ENCODE measurements at places on chromosomes 1 and 21.

- DNase-seq, result no peak
Observed at GRCh38 chr1:27547220-27548116, 56.5 kb downstream of the AHDC1 start.

GRCh38 chr1:94146273-94146672 lies 25.3 kb upstream of the ABCA4 start:
- DNase-seq, result no peak

- no peak for DNase-seq
Observed at GRCh38 chr1:7744882-7745281, 26.2 kb upstream of the VAMP3 start.

GRCh38 chr1:15261155-15262002 lies 14.4 kb downstream of the FHAD1 start:
- DNase-seq, result no peak

DNA sequence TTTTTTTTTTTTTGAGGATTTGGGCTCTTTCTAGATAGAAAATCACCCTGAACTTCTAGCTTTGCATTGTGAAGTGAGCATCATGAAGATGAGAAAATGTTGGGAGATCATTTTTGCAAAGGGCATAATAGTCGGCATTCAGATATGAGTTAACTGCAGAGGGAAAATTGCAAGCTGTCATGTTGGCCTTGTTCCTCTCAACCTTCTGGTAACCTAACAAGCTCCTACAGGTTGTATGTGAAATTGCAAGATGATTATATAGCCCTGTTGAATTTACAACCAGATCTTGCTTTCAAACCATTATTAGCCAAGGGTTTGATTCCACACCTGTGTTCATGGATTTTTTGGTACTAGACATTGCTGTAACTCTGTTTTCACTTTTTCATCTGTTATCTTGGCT lies 2.2 kb downstream of the ELOA start:
- peak; percentile 60 for DNase-seq

DNA sequence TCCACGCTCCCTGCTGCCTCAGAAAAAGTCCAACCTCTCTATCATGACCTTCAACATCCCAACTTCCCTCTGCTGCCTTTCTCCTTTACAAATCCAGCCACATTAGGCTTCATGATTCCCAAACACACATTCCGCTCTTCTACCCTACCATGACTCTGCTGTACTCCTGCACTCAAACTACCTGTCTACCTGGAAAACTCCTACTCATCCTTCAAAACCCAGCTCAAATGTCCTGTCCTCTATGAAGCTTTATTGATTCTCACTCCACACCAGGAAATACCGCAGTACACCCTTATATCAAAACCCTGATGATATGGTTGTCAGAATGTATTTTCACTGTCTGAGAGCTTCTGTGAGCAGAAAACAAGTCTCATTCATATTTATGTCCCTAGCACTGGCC lies 8.9 kb downstream of the ARHGEF19 start:
- no peak for DNase-seq

GRCh38 chr1:160814856-160815255 lies 18.9 kb downstream of the LY9 start:
- DNase-seq, result no peak

DNA sequence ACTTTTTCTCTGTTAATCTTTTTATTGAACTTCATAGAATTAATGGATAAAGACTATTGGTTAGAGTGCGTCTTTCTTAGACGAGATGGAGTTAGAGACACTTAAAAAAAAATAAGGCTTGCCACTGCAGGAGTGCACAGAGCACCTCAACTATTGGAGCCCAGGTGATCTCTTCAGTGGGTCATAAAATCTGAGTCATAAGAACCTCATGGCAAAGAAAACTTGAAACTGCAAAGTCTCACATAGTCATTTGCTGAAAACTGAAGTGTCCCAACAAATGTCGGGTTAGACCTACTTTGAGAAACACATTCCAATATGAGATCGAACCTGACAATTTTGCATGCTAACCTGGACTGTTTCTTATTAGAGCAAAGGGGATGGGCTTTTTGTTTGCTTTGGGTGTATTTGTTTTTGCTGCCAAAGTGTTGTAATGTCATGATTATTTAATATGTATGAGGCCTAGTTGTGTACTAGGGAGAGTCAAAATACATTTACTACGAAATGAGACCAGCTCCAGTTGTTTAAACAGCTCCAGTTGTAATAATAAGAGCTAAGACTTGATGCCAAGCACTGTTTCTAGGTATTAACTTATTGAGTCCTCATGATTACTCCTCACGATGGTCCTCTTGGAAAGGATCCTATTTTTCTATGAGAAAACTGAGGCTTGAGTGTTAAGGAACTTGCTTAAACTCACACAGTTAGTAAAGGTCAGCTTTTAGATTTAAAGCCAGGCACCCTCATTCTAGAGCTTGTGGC lies 65.1 kb downstream of the DDR2 start:
- DNase-seq, result no peak

GRCh38 chr1:61323681-61324328 lies 241.4 kb downstream of the NFIA start:
- no peak for DNase-seq

GRCh38 chr1:29145739-29146437 lies 22.2 kb upstream of the TMEM200B start:
- DNase-seq, result peak; percentile 61

DNA sequence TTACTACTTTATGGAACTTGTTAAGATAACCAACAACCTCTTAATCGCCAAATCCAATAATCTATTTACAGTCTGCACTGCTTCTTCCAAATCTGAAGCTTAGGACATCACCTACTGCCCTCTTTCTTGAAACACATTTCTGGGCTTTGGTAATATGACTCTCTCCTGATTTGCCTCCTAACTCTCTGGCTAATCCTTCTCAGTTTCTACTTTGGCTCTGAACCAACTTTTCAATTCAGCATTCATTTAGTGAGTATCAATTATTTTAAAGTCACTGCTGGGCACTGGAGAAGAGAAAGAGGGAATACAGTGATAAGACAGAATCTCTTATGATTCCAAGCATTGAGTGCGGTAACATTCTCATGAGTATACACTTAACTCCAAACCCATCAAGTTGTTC lies 275.0 kb downstream of the AKT3 start:
- no peak for DNase-seq

DNA sequence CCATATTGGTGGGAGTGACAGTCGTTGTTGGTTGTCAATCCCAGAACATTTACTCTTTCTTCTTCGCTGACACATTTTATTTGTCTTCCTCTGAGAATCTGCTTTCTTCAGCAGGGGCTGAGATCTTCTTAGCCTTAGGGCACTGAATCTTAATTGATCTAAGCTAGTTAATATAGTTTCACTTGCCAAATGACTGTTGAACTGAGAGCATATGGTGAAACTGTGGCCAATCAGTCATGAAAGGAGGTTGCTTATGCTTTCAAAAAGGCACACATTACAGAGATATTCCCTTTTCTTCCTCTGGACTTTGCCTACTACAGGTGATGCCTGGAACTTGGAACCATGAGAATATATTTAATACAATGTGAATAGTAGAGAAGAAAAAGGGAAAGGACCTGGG lies 60.0 kb upstream of the KIAA0040 start:
- DNase-seq, result no peak

GRCh38 chr1:193543259-193543658 lies 356.8 kb upstream of the B3GALT2 start:
- no peak for DNase-seq

DNA sequence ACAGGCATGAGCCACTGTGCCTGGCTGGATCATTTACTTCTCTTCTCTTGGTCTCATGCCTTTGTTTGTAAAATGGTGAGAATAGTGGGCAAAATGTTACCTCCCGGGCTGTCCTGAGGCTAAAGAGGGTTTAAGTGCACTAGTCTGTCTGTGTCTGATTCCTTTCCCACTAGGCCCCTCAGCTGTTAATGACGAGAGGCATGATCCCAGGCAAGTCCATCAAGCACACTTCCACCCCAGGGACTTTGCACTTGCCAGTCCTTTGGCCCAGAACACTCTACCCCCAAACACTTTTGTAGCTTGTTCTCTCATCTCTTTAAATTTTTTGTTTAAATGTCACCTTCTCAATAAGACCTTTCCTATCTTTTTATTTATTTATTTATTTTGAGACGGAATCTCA lies 13.8 kb upstream of the EPB41 start:
- no peak for DNase-seq

- DNase-seq, result no peak
Observed at GRCh38 chr1:116503546-116504307, 67.1 kb downstream of the CD58 start.

GRCh38 chr1:222266223-222267196 lies 281.4 kb downstream of the HHIPL2 start:
- DNase-seq, result no peak

GRCh38 chr1:1989789-1990188 lies 13.8 kb downstream of the CFAP74 start:
- no peak for DNase-seq

DNA sequence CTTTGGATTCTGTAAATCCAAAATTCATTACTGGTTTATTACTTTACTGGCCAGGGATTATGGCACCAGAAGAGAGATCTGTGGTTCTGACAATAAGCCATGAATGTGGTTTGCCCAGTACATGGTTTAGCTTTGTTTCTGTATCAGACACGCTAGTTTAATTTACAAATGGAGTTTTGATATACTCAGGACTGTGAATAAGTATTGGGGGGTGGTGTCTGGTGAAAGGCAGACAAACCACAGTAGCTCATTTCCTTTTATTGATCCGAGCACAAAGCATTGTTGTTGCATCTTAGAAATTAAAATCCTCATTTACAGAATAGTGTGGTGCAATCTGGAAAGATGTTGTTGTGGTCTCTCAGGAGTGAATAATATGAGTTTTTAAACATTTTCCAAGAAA lies 96.0 kb downstream of the ST6GALNAC3 start:
- no peak for DNase-seq

- DNase-seq, result no peak
Observed at GRCh38 chr1:233543338-233544255, 70.3 kb upstream of the KCNK1 start.

DNA sequence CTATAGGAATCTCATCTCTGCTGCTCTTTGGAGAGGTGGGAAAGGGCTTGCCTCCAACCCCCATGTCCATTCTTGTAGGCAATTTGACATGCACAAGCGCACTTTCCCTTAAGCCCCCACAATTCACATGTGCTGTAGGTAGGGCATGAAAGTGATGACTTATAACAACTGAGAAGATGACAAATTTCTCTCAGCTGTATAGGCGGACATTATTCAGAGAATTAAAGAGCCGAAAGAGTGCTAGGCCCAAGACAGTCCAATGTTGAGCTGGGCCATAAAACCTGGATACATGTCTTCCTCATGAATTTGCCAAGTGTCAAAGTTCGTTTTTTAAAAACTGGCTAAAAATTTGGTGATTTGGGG lies 106.3 kb upstream of the LYPLAL1 start:
- no peak for DNase-seq

Data from hematopoietic multipotent progenitor cell treated with erythropoietin and hydrocortisone succinate and interleukin-3 and kit ligand, for 17 days (in vitro differentiated cells).